Esophagus muscularis mucosa (tissue), 4 donors: ENCODE measurements at places on chromosomes 12 and 14. TPM values are rescaled to one million over a fixed set of nuclear protein-coding genes. Genes with fewer than 3 reads are reported as not detected.

Gene ARID2
- 31.4 TPM for total RNA-seq

Gene TAS2R42
- total RNA-seq = not detected

Gene ANKRD9
- total RNA-seq = 62.9 TPM

Gene GPR68
- 6.6 TPM for total RNA-seq

Gene SLC17A8
- not detected for total RNA-seq

Gene CDCA3
- 2.9 TPM for total RNA-seq

GRCh38 chr12:46843811-46844210 lies 18.0 kb upstream of the SLC38A4 start:
- H3K27ac ChIP-seq = no peak overlapping the region
- H3K36me3 ChIP-seq = no peaks in the 10 kb centered on the region
- DNase-seq = no peak
- H3K27me3 ChIP-seq = no peaks in the 10 kb centered on the region
- no peak overlapping the region for H3K4me3 ChIP-seq
- H3K4me1 ChIP-seq = no peaks in the 10 kb centered on the region

- no peaks in the 10 kb centered on the region for H3K27me3 ChIP-seq
- peaks cover 2% of the 10 kb centered on the region for H3K4me1 ChIP-seq
- DNase-seq = no peak
Observed at GRCh38 chr14:63647696-63648410, 6.2 kb upstream of the WDR89 start.

DNA sequence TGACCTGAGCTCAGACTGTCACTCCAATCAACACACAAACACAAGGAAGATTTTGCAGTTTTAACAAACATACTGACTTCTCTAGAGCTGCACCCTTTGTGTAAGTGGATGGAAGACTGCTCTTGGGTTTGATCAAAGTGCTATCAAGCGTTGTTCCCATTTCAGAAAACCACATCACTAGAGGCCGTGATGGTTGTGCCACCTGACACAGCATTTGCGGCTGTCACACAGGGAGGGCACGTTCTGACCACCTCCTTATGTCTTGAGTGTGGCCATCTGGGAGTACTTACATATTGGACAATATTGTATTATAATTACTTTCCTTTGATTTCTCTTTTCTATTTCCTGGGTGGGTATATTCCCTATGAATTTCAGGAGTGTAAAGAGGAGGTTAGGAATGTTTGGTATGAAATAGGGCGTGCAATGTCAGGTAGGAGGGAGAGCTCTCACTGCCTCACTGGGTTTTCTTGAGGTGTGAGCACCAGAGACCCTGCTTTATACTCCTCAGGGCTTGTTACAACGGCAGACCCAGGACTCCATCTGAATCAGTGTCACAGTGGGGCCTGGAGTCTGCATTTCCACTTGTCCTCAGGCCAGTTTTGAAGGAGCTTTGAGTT lies 74.3 kb downstream of the SYNE3 start:
- no peak for DNase-seq
- H3K27me3 ChIP-seq = no peaks in the 10 kb centered on the region
- peaks cover 57% of the 10 kb centered on the region for H3K36me3 ChIP-seq

DNA sequence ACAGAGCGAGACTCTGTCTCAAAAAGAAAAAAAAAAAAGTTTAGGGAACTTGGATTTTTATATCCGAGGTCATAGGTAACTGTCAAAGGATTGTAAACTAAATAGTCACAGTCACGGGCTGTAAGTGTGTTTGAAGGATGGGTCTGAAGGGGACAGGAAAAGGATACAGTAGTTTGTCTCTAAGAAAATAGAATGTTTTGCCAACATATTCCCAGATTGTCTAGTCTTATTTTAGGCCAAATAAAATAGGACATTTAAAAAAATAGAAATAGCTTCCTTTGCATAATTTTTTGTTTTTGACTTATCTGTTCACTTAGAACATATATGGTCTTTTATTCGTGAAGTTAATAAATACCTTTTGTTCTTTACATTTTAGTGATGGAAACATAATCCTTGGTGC lies 24.2 kb upstream of the REP15 start:
- H3K27me3 ChIP-seq = no peaks in the 10 kb centered on the region
- H3K4me1 ChIP-seq = peaks cover 20% of the 10 kb centered on the region
- peaks cover 17% of the 10 kb centered on the region for H3K36me3 ChIP-seq
- no peak overlapping the region for H3K27ac ChIP-seq
- no peak for DNase-seq
- no peak overlapping the region for H3K4me3 ChIP-seq

DNA sequence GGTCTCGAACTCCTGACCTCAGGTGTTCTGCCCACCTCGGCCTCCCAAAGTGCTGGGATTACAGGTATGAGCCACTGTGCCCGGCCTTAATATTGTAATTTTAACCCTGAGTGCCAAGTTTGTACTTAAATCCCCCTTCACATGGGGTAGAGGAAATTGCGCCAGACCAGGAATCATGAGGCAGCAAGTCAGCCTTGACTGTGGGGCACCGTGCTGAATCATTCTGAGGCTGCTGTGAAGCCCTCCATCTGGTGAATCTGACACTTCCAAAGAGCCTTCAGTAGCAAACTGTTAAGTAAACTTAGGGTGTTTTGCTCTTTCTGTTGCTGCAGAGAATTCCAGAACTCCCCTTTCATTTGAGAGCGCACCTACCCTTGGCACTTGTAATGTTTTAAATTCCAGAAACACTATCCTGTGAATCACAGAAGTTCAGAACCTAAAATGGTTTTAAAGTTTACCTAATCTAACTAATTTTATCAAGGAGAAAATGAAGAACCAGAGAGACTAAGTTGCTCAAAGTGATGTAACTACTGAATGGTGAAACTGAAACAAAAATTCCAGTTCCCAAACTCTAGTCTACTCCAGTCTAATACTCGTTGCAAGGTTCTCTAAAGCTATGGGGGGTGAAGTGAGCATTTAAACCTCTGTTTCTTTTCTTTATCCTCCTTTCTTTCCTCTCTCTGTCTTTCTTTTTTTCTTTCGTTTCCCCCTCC lies 7.5 kb downstream of the HEBP1 start:
- H3K27me3 ChIP-seq = no peaks in the 10 kb centered on the region
- H3K4me1 ChIP-seq = peaks cover 35% of the 10 kb centered on the region
- peak overlapping the region; percentile 64 for H3K27ac ChIP-seq

DNA sequence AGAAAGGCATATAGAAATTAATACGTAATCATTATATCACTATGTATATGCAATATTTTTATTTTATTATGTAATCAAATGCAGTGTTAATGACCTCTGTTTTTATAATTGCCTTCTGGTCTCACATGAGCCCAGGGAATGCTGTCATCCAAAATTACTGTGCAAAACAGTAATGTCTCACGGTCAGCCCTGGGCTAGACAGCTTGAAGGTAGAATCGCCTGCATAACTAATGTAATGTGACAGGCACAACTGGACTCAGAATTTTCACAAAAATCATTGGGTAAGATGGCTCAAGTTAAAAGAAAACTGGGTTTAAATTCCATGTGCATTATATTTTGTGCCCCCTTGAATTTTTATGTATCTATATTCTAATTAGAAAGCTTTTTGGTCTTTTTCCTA lies 293.3 kb downstream of the PPFIA2 start:
- DNase-seq = no peak
- H3K4me3 ChIP-seq = no peak overlapping the region
- no peaks in the 10 kb centered on the region for H3K36me3 ChIP-seq
- no peaks in the 10 kb centered on the region for H3K4me1 ChIP-seq
- no peak overlapping the region for H3K27ac ChIP-seq

DNA sequence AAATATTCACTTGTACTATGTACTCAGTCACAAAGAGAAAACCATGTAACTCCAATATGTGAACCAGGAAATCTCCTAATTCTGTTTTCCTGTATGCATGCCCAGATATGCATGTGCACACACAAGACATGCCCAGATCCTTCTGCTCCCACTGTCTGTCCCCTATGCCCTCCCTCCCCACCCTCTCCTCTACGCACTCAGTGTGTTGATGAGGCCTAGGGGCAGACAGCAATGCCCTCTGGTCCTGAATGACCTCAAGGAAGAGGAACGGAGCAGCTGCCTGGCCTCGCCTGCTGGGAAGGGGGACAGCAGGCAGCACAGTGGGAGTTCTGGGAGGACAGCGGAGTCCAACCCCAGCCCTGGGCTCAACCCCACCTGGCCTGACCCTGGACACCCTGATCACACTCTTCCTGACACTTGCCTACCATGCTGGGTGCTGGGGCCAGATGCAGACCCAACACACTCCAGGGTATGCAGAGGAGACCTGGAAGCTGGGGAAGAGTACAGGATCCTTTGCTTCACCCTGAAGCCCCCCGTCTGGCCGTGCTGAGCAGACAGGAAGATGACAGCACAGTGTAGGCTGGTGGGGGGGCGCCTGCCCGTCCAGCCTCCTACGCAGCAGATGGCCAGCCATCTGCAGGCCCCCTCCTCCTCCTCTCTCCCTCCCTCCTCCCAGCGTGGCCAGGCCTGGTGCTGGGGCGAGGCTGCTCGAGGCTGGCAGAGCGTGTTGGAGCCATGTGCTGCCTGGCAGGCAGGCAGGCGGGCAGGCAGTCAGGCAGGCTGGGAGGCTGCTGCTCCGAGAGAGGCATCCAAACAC lies 106.6 kb upstream of the NCOR2 start:
- no peaks in the 10 kb centered on the region for H3K36me3 ChIP-seq
- H3K27ac ChIP-seq = peak overlapping the region; percentile 40
- no peak overlapping the region for H3K4me3 ChIP-seq
- no peaks in the 10 kb centered on the region for H3K27me3 ChIP-seq
- no peak for DNase-seq
- H3K4me1 ChIP-seq = peaks cover 39% of the 10 kb centered on the region

DNA sequence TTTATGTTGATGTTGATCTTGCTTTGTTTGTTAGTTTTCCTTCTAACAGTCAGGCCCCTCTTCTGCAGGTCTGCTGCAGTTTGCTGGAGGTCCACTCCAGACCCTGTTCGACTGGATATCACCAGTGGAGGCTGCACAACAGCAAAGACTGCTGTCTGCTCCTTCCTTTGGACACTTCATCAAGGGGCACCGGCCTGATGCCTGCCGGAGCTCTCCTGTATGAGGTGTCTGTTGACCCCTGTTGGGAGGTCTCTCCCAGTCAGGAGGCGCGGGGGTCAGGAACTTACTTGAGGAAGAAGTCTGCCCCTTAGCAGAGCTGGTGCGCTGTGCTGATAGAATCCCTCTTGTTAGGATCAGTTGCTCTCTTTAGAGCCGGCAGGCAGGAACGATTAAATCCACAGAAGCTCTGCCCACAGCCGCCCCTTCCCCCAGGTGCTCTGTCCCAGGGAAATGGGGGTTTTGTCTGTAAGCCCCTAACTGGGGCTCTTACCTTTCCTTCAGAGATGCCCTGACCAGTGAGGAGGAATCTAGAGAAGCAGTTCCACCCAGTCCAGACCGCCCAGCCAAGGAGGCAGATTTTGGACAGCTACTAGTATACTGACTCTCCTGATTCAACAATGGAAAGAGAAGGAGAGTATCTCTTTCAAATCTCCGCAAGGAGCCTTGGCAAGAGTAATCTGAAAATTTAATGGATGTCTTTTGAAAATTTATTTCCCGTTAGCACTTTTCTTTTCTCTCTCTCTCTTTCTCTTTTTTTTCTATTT lies 25.2 kb downstream of the MIA2 start:
- H3K4me3 ChIP-seq = no peak overlapping the region
- H3K27ac ChIP-seq = no peak overlapping the region
- H3K36me3 ChIP-seq = no peaks in the 10 kb centered on the region
- DNase-seq = no peak
- H3K27me3 ChIP-seq = no peaks in the 10 kb centered on the region
- H3K4me1 ChIP-seq = no peaks in the 10 kb centered on the region

DNA sequence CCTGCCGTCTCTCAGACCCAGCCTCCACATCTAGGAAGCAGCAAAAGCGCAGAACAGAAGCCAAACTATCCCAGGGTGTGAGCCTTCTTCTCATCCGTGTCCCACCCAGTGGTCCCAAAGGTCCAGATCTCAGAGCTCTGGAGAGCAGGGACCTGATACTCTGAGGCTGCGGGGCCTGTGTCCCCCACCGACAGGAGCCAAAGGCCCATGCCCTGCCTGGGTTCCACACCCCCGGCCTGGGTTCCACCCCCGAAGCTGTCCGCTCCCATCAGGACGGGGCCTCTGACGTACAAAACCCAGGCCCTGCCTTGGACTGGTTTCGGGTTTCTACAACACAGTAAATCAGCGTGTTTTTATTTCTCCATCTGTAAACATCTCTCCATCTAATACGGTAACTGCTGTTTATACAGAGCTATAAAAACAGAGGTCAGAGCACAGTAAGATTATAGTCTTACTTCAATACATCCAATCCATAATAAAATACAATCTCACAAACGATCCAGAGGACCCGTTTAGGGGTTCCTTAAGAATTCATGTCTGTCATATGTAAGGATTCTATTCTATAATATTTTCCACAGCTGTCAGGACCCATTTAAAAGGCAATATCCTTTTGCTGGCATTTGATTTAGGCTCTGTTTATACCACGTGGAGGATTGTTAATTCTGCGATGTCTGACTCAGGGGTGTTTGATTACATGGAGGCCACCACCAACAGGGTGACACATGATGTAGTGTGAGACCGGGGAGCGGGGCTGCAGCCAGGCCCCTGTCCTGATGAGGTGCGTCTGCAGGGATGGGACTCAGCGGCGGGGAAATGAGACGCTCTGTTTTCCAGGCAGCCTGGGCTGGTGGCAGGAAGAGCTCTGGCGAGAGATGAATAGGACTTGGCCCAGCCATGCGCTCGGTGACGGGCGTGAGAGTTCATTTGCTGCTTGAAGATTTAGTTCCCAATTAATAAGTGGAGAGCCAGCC lies 110.3 kb downstream of the DICER1 start:
- H3K27ac ChIP-seq = no peak overlapping the region
- DNase-seq = no peak
- H3K36me3 ChIP-seq = no peaks in the 10 kb centered on the region
- H3K27me3 ChIP-seq = no peaks in the 10 kb centered on the region

GRCh38 chr12:106046301-106046846 lies 92.4 kb downstream of the NUAK1 start:
- H3K36me3 ChIP-seq = no peaks in the 10 kb centered on the region
- no peak overlapping the region for H3K4me3 ChIP-seq
- peak; percentile 79 for DNase-seq
- H3K27ac ChIP-seq = no peak overlapping the region

DNA sequence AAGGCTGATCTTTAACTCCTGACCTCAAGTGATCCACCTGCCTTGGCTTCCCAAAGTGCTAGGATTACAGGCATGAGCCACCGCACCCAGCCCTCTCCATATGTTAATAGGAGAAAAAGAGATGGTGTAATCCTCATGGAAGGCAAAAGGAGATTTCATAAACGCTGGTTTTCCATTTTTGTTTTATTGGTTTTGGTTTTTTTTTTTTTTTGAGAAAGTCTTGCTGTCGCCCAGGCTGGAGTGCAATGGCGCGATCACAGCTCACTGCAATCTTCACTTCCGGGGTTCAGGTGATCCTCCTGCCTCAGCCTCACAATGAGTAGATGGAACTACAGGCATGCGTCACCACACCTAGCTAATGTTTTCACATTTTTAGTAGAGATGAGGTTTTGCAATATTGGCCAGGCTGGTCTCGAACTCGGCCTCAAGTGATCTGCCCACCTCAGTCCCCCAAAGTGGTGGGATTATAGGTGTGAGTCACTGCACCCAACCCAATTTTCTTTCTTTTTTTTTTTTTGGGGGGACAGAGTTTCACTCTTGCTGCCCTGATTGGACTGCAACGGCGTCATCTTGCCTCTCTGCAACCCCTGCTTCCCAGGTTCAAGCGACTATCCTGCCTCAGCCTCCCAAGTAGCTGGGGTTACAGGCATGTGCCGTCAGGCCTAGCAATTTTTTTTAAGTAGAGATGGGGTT lies 8.1 kb downstream of the PTGES3 start:
- peaks cover 53% of the 10 kb centered on the region for H3K4me1 ChIP-seq
